GM03348 (cell line): ENCODE measurements at places on chromosomes 3 and 15.

DNA sequence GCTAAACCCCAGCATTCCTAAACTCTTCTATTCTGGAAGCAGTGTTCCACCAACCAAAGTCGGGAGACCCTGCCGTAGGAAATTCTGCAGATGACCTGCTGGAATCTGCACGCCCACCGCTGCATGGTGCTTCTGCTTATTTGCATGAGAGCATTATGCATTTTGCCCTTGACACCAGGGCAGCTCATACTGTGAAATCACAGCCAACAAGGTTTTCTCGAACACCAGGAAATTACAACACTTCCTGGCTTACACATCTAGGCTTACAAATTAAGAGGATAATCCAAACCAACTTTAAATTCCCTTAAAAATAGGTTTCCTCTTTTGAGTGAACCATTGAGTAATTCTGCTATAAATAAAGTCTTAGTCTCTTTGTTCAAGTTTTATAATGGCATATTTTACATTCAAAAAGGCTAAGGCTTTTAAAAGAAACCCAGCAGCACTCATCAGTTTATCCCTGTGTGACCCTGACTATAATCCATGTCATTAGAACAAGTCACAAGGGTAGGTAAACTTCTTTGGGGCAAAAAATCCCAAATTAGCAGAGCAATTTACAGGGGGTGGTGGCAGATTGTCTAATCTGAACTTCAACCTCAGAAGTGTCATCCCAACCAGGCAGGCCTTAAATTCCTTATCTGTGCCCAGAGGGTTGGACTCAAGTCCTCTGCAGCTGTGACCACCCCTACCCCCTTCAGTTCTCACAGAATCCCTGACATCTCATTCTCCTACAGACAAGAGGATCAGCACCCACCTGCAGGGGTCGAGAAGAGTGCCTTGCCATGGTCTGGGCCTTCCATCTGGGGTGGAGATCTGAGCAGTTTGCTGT is 33.5 kb upstream of the RBP1 start:
- DNase-seq, result no peak

- no peak for DNase-seq
Observed at GRCh38 chr3:183527428-183528379, 27.8 kb downstream of the KLHL6 start.

DNA sequence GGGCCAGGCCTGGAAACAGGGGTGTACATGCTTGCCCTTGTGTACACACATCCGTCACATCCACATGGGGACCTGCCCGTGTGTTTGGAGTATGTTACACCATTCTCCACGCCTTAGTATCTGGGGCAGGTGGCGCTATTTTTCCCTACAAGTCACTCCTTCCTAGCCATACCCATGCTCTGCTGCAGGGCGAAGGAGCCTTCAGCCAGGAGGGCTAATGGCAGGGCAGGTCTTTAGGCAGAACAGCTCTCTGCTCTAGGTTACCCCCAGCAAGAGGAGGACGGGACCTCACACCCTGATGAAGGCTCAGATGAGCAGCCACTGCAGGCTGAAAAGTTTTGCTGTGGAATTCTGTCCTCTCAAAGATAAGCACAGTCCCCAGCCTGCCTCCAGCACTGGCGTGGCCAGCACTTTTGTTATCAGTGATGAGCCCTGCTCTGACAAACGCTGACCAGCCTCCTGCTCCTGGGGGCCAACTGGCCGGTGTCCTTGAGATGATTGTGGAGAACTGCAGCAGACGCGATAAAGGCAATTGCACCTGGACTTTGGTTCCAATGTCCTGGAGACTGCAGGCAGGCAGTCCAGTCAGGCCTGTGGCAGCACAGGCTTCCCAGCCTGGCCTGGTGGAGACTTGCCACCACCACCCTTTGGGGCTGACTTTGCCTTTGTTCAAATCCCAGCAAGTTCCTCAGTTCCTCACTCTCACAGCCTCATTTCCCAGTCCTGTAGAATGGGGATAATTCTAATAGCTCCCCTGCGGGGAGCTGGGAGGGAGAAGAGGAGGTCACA is 19.8 kb upstream of the PIGZ start:
- no peak for DNase-seq

- no peak for DNase-seq
Observed at GRCh38 chr3:89179355-89180001, 72.1 kb downstream of the EPHA3 start.

- no peak for DNase-seq
Observed at GRCh38 chr3:84772841-84773240, 185.9 kb upstream of the CADM2 start.

DNA sequence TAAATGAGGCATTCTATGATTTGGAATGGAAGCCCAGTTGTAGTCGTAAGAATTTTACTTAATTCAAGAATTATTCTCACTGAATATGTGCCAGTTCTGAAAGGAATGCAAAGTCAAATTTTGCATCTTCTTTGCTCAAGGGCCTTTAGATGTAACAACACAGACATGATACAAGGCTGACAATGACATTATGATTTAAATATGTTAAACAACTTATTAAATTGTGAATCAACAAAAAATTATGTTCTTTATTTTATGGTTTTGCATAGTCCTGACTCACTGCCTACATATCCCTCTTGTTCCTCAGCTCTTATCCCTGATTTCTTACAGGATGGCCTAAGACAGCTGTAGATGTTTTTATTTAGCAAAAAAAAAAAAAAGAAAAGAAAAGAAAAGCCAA is 170.9 kb upstream of the NR2E3 start:
- peak; percentile 20 for DNase-seq

- no peak for DNase-seq
Observed at GRCh38 chr15:46343196-46343935, 708.5 kb downstream of the SQOR start.

GRCh38 chr15:67091071-67091979 is 25.9 kb downstream of the SMAD3 start:
- no peak for DNase-seq

DNA sequence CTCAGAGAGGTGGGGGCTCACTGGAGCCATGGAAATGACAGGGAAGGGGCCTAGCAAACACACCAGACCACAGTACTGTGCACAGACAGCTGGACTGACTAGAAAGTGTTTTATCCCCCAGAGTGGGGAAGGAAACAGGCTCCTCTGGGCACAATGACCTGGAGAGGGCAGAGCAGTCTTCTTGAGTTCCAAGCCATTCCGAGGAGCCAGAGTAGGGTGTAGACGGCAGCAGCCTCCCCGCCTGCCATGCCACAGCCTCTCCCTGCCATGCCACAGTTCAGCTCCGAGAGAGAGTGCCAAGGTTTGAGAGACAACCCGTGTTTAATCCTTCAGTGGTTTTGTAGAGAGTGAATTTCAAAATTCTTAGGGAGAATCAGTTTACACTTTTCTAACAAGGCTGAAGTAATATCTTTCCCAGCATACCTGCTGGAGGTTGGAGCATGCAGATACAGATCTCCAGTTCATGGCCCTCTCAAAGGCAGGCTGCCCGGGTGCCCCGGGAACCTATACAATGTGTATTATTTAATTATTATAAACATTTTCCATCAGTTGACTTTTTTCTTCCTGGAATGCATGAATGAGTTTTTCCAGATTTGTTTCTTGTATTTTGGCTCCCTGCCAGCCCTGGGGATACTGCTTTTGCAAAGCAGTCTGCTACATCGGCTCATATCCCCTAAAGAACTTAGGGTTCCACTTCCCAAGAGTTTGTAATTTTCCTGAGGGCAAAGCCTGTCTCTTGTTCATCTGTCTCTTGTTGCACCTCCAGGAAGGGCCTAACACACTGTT is 3.2 kb downstream of the PODXL2 start:
- DNase-seq, result no peak

- no peak for DNase-seq
Observed at GRCh38 chr3:114234745-114235144, 2.6 kb downstream of the ZNF80 start.

- no peak for DNase-seq
Observed at GRCh38 chr15:89815769-89816168, 1.1 kb upstream of the ANPEP start.

- DNase-seq, result peak; percentile 77
Observed at GRCh38 chr3:120172070-120172469, 77.8 kb upstream of the GSK3B start.

GRCh38 chr15:60297047-60297446 is 100.7 kb downstream of the ANXA2 start:
- no peak for DNase-seq

GRCh38 chr3:64924961-64925360 is 237.2 kb upstream of the ADAMTS9 start:
- no peak for DNase-seq

DNA sequence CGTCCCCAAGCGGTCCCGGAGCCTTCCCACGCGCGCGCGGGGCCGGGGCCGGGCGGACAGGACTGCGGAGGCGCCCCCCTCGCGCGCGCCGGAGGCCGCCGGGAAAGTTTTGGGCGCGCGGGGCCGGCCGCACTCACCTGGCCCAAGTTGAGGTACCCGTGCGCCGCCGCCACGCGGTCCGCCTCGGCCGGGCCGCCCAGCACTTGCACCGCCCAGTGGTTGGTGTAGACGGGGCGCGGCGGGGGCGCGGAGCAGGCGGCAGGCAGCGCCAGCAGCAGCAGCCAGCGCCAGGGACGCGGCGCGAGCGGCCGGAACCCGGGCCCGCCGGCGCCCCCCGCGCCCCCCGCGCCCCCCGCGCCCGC is 289 bp downstream of the PCSK6 start:
- DNase-seq, result peak; percentile 55

- peak; percentile 51 for DNase-seq
Observed at GRCh38 chr15:23629234-23629805, 18.3 kb downstream of the MAGEL2 start.

GRCh38 chr3:122758877-122759560 is 34.6 kb downstream of the HSPBAP1 start:
- DNase-seq, result peak; percentile 55

DNA sequence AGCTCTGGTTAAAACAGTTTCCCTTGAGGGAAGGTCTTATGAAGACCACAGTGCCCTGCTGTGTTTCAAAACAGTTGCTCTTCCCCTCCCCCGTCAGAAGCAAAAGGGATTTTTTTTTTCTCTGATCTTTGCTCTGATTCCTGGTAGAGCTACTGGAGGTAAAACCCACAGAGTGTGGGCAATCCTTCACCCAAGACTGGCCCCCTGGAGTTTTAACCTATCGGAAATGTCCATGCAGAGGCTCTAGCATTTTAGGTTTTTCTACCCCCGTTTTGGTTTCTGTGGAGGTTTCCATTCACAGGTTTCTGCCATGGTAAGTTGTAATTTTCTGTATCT is 27.7 kb downstream of the GRM2 start:
- DNase-seq, result no peak

GRCh38 chr3:156705761-156706616 is 31.6 kb downstream of the TIPARP start:
- DNase-seq, result no peak

DNA sequence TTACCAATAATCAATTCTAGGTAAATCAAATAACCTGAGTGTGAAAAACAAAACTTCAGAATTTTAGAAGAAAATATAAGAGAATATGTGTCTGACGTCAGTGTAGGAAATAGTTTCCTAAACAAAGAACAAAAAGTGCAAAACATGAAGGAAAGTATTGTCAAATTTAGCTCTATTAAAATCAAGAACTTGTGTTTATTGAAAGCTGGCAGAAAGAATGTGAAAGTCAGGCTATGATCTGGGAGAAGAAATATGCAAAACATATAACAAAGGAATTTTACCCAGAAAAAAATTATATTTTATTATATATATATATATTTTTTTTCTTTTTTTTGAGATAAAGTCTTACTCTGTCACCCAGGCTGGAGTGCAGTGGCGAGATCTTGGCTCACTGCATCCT is 129.1 kb upstream of the ANKRD28 start:
- DNase-seq, result peak; percentile 38

DNA sequence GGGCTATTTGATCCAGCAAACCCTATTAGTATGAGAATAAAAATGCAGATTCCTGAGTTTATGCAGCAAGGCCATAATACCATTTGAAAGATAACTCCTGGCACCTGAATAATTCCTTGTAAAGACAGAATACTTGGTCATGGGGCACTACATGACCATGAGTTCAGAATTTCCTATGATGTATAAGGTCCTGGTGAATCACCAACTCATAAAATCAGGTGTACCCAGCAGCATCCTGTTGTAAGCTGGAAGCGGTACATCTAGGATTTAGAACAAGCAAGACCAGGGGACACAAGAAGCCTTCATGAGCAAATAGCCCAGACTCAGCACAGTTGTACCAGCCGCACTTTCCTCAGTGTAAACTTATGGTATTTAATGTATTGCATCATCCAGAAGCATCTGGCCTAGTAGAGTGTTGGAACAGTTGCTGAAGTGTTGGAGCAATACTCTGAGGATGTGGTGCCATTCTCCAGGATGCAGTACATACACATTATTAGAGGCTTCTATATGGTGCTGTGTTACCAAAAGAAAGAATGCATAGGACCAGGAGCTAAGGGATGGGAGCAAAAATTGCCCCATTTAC is 233.4 kb downstream of the SQOR start:
- no peak for DNase-seq

DNA sequence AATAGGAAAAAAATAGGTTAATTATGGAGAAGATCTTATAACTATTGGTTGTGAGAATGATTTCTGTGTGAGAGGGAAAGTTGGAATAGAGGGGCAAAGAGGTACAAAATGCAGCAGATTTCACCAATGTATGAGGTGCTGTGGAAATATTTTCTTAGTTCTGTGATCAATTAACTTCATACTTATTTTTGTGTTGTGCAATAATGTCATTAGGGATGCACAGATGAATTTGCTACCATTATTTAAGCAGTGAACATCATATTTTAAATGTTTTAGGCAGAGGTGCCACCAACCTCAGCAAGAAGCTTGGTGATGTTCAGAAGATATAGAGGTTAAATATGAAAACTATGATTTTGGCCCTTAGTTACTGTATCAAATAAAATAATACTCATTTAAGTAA is 21.6 kb downstream of the MBNL1 start:
- DNase-seq, result no peak

DNA sequence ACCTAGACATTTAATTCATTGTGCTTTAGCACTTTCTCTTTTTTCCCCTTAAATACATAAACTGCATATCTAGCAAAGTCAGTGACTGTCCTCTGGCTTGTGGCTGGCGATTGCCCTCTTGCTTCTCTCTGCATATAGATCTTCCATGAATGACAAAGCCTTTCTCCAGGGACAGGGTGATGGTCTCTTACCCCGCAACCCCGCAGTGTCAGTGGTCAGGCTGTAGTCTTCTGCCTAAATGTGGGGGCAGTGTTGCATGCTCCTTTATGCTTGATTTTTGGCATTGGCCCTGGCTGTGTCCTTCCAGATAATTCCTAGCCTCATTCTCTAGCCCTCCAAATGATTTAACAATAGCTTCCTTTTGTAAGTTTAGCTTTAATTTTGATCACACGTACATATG is 407.8 kb downstream of the GABRB3 start:
- DNase-seq, result no peak

- no peak for DNase-seq
Observed at GRCh38 chr15:22228101-22228762, 147.9 kb downstream of the OR4M2 start.

GRCh38 chr3:188026191-188026968 is 127.6 kb upstream of the LPP start:
- no peak for DNase-seq

DNA sequence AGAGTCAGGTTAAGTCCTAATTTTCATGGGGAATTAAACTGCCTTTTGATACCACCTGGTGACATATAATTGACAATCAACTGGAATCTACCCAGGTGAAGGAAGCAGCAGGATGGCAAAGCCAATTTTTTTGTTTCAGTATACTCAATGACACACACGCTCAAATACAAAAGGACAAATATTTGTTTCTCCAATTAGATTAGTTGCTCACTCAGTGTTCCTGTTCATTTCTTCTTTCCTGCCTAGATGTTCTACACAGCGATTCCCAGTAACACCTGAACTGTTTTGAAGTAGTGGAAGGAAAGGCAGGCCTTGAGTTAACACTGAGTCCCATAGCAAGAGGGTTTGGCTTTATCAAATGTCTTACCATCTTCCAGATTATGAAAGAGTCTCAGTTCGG is 157.5 kb downstream of the PDZRN3 start:
- DNase-seq, result no peak
